ENCODE measurements at places on chromosomes 4 and X.

GRCh38 chr4:8427761-8428287 is 12.7 kb downstream of the ACOX3 start:
- DNase-seq = no peak

GRCh38 chr4:17324386-17324830 is 187.5 kb downstream of the QDPR start:
- DNase-seq = no peak

DNA sequence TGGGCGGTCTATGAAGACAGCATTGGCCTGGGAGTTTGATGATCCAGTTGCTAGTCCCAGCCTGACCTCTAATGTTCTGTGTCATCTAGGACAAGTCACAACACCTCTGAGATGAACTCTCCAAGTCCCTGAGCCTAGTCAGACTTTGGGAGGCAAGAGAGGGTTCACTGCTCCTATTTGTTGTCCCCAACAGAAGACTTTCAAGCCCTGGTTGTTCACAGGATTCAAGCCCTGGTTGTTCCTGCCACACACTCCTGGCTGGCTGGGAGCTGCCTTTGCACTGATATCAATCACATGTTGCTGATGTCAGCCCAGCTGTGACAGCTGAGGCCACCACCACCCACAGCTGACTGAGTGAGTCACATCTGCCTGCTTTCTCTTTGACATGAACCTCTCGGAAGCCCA is 253.2 kb upstream of the RASGEF1B start:
- no peak for DNase-seq

GRCh38 chr4:170124406-170124805 is 34.6 kb upstream of the AADAT start:
- DNase-seq = no peak

All from cortex of kidney (tissue), 1 donor.